ENCODE measurements at places on chromosomes 7 and 10.

DNA sequence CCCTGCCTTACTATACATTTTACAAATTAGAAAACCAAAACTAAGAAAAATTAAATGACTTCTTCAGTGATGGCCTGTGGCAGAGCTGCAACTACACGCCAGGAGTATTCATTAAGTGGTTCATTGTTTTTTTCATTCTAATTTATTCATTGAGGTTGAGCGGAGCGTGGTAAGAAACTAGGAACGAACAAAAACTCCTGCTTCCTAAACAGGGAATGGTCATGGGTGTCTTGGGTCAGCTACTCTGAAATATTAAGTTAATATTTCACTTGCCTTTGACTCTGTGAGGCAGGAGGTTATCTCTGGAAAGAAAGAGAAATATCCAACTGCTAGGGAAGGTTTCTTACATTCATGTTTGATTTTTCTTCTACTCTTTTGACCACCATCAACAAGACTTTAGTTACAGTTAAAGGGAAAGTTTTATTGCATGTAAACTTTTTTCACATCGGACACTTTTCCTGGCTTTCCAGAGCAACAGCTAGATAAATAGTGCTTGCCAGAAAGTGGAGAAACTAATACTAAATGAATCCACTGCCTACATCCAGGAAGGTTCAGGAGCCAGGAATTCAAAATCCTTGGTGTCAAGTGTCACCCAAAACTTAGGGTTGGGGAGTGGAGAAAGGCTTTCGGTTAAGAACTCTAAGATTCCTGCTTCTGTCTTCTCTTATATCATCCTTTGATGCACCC is 896 bp upstream of the GNG11 start:
- no peak for DNase-seq

DNA sequence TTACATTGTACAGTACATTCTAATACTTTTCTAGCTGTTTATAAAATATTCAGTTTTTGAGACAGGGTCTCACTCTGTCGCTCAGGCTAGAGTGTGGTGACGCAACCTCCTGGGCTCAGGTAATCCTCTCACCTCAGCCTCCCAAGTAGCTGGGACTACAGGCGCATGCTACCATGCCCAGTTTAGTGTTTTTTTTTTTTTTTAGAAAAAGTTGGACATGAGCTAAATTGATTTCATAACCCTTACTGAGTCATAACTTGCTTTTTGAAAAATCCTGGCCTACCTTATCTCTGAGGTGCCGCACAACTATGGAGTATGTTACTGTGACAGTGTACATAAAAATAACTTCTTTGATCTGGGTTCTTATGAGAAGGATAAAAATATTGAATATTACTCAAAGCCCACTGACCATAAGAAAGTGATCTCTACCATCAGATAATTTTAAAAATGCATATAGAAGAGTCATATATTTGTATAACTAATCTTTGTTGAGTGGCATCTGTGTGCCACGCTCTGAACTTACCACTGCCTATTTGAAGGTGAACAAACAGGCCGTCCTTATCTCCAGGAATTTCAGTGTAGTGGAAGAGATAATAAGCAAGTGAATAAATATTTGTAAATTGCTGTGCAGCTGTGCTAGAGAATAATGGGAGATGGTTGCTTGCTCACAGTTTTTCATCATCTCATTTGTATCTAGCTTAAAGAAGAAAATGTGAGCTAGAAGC is 73.2 kb downstream of the PPP1R9A start:
- DNase-seq: no peak

GRCh38 chr10:33732161-33732680 is 397.8 kb upstream of the NRP1 start:
- DNase-seq: no peak

DNA sequence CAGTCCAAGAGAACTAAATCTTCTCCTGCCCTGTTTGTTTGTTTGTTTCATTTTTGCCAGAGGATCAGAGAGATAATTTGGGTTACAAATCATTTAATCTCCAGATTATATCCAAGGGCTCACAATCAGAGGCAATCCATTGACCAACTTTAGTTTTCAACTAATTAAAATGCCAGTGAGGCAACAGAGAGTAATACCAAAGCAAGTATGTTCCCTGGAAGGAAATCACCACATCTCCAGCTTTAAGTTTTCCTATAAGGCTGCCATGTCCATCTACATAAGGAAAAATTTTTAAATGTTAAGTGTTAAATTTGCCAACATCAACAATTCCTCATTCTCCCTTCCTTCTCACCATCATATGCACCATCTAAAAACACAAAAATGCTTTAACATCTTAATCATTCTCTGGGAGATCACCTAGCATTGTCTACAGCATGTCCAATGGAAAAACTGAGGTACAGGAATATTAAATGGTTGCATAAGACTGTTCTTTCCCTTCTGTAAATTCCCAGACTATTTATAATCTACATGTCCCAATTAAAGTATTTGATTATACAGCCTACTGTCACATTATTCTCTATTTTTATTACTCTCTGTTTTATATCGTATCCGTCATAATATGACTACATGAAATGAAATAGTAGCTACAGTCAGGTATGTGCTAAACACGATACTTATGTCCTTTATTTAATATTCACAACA is 14.1 kb downstream of the USP54 start:
- DNase-seq: no peak

DNA sequence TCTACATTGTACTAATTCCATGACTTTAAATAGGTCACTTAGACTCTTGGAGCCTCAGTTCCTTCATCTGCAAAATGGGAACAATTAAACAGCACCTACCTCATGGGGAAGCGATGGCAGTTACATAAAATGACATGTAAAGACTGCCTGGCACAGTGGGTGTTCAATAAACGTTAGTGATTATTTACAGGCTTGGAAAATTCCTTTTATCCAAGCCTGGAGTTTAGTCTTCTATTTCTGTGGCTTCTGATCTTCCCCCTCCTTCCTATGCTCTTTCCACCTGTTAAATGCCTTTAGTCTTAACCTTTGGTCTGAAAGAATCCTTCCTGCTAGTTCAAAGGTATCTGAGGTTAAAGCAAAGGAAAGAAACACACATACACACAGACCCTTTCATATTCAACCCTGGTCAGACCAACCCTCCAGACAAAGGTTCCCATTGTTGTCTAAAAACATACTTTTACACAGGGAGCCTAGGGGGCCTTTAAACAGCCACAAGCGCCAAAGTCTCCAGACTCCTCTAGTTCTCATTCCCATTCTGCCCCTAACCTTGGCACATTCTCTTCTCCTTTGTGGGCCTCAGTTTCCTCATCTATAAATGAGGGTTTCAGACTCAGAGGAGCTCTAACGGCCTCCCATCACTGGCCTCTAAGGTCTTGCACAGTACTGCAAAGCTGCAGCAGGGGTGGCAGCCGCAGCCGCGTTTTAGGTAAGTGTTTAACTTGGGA is 21.4 kb downstream of the SORBS1 start:
- DNase-seq: no peak

GRCh38 chr10:5446390-5446926 is 34.1 kb downstream of the NET1 start:
- peak; percentile 79 for DNase-seq

DNA sequence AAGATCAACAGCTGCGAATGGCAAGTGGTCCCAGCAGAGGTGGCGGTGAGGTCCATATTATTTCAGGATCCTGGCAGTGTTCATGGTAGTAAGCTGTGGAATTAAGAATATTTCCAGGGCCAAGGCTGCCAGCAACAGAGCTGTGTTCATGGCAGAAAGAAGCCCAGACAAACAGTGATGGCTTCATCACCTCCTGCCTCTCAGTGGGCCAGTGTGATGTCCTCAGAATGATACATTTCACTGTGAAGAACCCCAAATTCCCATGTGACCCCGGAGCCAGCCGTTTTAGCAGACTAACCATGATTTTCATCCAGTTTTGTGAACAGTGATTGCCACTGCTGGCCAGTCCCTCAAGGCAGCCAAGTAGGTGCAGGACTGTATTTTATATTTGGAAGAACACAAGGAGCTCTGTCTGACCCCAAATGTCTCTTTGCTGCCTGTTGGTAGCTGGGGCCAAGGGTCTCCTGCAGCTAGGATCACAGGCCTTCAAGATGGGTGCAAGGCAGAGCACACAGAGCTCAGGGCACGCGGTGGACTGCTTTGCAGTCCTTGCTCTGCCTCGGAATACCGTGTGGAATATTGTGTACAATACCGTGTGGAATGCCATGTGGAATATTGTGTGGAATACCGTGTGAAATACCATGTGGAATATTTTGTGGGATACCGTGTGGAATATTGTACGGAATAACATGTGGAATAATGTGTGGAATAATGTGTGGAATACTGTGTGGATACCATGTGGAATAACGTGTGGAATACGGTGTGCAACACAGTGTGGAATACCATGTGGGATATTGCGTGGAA is 132.3 kb upstream of the CHST15 start:
- no peak for DNase-seq

DNA sequence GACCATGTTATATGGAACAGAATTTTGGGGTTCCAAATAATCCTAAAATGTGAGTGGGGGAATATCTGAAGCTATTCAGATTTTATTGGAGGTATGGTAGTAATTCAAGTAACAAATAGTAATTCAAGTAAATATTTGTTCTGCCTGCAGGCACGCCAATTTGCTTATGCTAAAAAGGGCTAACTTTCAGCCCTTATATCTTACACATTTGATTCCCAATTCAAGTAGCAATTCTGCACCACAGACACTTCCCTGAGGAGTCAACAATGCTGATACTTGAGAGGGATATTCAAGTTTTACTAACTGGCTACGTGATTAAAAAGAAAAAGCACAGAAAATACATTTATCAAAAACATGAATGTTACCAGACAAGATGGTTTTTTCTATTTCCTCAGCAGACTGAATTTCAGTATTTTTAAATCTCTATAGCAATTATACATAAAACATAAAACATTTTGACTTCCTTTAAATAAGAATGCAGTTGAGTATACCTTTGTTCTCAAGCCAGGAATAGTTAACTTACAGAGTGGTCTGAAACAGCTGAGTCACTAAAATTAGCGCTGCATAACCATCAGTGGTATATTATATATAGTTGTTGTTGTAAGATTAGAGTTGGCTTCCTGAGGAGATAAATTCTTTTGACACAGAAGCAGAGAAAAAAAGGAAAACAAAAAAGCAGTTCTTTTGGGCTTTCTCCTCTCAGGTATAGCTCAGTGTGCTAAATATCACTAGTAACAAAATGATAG is 33.9 kb downstream of the MTPN start:
- DNase-seq: no peak

DNA sequence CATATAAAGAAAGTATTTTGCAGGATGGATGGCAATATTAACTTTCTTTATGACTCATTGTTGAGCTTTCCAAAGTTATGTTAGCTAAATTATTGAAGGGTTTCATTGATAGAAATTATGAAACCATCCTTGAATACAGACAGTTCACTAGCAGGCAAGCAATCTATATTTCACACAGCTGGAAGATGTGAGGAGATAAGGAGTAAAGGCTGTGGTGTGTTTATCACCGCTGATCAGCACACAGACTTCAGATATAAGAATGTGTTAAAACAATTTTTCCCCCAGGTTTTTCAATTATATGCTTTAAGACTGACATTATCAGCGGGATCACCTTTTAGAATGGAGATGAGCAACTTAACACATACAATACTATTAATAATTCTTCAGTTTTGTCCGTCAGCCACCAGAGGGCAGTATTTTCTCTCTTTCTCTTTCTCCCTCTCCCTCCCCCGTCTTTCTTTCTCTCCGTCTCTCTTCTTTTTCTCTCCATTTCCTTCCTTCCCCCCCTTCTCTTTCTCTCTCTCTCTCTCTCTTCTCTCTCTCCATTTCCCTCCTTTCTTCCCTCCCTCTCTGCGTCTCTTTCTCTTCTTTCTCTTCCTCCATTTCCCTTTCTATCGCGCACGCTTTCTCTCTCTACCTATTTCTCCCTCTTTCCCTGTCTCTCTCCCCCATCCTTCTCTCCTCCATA is 62.9 kb upstream of the FAM171A1 start:
- peak; percentile 56 for DNase-seq

DNA sequence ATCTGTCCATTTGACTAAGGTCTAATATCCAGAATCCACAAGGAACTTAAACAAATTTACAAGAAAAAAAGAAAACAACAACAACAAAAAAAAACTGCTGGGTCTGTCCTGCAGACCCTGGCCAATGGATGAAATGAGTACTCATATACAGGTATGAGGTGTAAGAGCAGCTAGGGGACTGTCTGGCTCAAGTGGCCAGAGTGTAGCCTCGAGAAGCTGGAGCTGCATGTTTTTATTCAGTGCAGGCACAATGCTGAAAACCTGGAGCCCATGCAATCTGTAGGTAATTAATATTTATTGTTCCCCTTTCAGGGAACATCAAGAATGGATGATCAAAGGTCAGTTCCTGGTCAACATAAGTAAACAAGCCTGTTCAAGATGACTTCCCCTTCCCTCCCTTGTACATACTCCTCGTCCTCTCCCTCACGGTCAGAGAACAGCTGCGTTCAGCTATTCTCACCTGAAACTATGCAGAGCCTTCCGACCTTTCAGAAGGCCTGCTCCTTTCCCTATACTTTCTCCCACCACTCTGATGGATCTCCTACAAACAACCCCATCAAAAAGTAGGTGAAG is 15.5 kb downstream of the CYP2C19 start:
- DNase-seq: no peak

- DNase-seq: no peak
Measured at GRCh38 chr7:48053736-48054135, 18.4 kb downstream of the C7orf57 start.

DNA sequence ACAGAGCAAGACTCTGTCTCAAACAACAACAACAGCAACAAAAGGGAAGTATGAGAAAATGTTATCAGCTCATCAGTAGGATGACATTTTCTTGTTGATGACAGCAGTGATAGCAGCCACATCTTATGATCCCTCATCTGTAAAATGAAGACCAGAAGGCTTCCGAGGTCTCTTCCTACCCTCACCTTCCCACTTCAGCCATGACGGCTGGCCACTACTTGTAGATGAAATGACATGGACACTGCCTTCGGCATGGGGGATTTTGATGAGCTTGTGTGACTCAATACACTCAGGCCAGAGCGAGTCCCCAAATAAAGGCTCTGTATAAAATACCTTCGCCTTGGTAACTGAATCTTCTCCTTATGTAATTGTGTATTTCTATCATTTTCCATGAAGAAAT is 6.7 kb downstream of the ECHDC3 start:
- no peak for DNase-seq

GRCh38 chr10:91742229-91742628 is 56.0 kb upstream of the TNKS2 start:
- no peak for DNase-seq

DNA sequence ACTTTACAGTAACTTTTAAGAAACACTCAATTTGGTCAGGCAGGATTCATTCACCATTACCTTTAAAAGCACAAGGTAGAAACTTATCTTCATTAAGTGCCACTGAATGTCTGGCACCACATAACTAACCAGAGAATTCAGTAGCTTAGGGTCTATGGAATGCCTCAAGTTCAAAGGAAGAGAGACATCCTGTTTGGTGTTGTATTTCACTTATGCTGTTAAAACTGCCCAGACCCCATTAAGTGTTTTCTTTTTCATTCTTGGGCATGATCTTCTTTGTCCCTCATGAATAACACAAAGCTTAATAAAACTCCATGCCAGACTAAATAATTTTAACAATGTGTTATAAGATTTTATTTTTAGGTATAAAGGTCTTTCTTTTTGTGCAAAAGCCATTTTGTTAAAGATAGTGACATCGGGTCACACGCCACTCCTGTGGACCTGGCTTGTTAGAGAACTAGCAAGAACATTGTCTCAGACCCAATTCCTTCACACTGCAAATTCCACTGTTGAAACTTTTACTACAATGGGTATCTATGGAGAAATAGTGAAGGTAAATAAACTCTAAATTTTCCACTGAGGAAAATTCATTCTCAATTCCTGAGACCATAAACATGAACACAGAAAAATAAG is 221.0 kb downstream of the TWIST1 start:
- no peak for DNase-seq

- DNase-seq: no peak
Measured at GRCh38 chr10:98135222-98135899, 904 bp downstream of the R3HCC1L start.
